ENCODE measurements at places on chromosomes 1 and 21. TPM values are rescaled to one million over a fixed set of nuclear protein-coding genes. Genes with fewer than 3 reads are reported as not detected.

GOLT1A gene
- total RNA-seq = 2.0 TPM

CYP4Z1 gene
- not detected for total RNA-seq

OR10K2 gene
- not detected for total RNA-seq

PEX11B gene
- 19.3 TPM for total RNA-seq

RASAL2 gene
- 26.2 TPM for total RNA-seq

TCHHL1 gene
- not detected for total RNA-seq

PAQR7 gene
- total RNA-seq = 7.4 TPM

HSPA6 gene
- total RNA-seq = 2.6 TPM

LIPI gene
- not detected for total RNA-seq

NBPF14 gene
- total RNA-seq = 39.1 TPM

Data from A375 (cell line).